Fibroblast of the aortic adventitia (primary cell): ENCODE measurements at places on chromosomes 1 and 21. TPM values are rescaled to one million over a fixed set of nuclear protein-coding genes. Genes with fewer than 3 reads are reported as not detected.

DNA sequence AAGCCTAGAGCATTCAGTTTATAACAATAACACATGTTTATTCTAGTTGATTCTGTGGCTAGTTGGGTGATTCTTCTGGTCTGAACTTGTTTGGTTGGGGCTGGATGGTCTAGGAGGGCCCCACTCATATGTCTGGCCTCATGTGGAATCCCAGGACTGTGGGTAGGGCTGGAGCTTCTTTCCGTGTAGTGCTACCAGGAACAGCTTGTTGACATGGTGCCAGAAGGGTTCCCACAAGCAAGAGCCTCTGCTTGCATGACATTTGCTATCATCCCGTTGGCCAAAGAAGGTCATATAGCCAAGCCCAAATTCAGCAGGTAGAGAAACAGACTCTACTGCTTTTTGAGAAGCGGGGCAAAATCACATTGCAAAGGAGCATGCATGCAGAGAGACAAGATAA, 67.6 kb upstream of the PPP2R5A start:
- no peak for DNase-seq

- peak; percentile 76 for DNase-seq
These were observed 291.4 kb downstream of the TGFB2 start for GRCh38 chr1:218636548-218636947.

- no peak for DNase-seq
These were observed 88.1 kb upstream of the ATP1A1 start for GRCh38 chr1:116284819-116285390.

DNA sequence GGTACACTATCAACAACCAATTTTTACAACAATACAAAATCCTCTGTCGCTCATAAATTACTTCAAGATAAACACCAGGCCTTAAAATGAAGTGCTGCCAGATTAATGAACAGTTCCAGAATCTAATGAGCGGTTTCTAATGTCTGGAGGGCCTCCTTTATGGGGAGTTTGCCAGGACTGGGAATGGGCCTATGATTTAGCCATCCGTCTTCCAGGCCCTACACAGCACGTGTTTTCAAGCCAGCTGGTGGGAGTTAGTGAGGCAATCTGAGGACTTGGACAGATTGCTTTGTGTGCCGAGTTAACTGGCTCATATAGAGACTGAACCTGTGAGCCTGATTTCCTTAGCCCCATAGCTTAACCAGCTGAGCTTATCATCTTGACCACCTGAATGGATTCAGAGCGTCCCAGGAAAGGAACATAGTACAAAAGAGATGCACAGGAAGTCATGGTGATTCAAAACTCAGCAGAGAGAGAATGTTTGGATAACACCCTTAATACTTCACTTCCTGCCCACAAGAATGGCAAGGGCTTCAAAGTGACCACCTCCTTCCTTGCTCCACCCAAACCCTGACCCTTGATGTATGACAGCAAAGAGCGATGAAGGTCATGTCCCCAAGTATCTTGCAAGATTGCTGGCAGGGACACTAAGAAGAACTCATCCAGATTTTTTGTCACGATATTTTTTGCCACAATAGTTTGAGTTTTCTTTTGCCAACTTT, 143.5 kb downstream of the SLC30A10 start:
- DNase-seq: peak; percentile 85

- DNase-seq: no peak
These were observed 49.8 kb downstream of the BCAR3 start for GRCh38 chr1:93631626-93632365.

GRCh38 chr1:83098131-83098530, 900.8 kb downstream of the TTLL7 start:
- no peak for DNase-seq

The TNFRSF14 gene
- total RNA-seq: 12.0 and 32.2 TPM in 2 replicates

The KCNAB2 gene
- total RNA-seq: 4.0 and 9.1 TPM in 2 replicates

The COL11A1 gene
- total RNA-seq: 0.45 and 49.6 TPM in 2 replicates
